HepG2 (cell line): ENCODE measurements at places on chromosomes 16 and 17.
A peak's percentile ranks its signal among the peaks of the same experiment; 100 is the strongest.

- DNase-seq = no peak
Measured at GRCh38 chr16:17529982-17530760, 59.4 kb upstream of the XYLT1 start.

DNA sequence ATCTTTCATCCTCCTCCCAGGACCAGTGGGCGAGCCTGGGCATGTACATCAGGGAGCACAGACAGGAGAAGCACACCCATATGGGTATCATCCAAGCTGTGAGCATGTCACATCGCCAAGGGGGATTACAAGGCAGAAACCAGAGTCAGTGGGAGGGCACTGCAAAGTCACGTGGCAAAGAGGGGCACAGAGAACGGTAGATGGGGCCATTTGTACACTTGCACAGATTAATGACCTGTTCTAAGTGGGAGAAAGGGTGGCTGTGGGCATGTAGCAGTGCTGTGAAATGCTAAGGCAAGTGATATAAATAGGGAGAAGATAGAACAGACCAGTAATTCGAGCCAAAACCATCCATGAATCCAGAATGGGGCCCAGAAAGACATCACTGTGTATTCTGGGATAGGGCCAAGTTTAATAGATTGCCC lies 265.0 kb downstream of the CPPED1 start:
- no peak for DNase-seq

GRCh38 chr16:26740771-26741170 lies 326.0 kb upstream of the C16orf82 start:
- no peak for DNase-seq

- no peak for DNase-seq
Measured at GRCh38 chr16:82681592-82681991, 54.8 kb downstream of the CDH13 start.

- DNase-seq = no peak
Measured at GRCh38 chr17:17124341-17124740, 81.8 kb downstream of the PLD6 start.

GRCh38 chr16:68366062-68366461 lies 55.2 kb downstream of the PRMT7 start:
- DNase-seq = no peak

DNA sequence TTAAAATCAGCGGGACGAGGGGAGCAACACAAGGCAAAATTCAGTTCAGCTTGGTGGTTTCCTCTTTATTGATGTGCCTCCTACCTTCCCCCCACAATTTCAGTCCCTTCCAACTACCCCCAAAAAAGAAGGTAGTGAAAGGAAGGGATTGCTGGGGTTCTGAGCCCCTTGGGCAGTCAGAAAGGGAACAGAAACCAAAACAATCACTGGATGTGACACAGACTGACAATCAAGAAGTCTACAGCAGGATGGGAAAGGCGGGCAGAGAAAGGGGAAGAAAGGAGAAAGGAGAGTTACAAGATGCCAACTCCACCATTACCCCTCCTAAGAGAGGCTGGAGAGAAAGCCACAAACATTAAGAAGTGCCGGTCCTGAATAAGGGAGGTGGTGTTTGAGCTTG lies 1.1 kb upstream of the PHF23 start:
- DNase-seq = no peak

GRCh38 chr17:48023400-48024148 lies 14.0 kb downstream of the COPZ2 start:
- DNase-seq = peak; percentile 50

DNA sequence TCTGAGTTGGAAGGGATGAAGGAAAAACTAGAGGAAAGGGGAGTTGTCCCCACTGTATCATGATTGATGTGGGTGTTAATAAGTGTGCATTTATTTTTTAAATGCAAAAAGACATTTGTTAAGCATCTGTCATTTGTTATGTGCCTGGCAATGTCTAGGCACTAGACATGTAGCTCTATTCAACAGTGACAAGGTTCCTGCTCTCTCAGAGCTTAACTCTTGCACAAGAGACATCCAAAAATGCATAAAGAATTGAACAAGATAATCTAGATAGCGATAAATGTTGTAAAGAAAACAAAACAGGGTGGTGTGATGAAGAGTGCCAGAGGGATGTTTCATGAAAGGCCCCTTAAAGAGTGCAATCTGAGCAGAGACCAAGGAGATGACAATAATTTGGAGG lies 148.9 kb downstream of the TOX3 start:
- peak; percentile 34 for DNase-seq

DNA sequence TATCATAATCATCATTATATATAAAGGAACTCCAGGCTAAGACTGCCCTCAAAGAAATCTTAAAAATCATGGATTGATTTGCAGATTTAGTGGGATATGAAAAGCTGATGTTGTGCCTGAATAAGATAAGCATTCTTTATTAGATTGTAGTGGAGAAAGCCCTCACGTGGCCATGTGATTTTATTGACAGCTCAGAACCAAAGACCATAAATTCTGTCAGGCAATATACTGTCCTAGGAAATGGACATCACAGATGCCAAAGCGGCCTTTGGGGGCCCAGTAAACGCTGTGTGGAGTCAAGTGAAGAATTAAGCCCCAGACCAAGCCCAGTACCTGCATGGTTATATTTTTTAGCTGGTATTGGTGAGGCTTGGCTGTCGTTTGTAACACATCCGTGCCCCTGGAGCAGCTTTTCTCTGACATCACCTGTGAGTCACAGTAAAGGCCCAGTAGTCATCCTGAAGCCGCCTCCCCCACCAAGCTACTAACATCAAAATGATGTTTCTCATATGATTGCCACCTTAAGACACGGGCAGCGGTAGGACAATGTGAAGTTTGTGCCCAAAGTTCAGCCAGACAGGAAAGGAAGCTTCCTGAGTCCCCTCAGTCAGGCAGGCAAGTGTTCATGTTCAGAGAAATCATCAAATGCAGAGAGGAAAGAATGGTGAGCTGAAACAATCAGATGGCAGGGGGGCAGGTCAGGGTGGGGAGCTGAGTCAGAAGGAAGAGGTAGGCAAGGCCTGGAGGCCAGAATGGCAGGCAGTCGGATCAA lies 209.4 kb downstream of the IRX3 start:
- DNase-seq = no peak

GRCh38 chr16:81514041-81514559 lies 69.5 kb downstream of the CMIP start:
- no peak for DNase-seq

DNA sequence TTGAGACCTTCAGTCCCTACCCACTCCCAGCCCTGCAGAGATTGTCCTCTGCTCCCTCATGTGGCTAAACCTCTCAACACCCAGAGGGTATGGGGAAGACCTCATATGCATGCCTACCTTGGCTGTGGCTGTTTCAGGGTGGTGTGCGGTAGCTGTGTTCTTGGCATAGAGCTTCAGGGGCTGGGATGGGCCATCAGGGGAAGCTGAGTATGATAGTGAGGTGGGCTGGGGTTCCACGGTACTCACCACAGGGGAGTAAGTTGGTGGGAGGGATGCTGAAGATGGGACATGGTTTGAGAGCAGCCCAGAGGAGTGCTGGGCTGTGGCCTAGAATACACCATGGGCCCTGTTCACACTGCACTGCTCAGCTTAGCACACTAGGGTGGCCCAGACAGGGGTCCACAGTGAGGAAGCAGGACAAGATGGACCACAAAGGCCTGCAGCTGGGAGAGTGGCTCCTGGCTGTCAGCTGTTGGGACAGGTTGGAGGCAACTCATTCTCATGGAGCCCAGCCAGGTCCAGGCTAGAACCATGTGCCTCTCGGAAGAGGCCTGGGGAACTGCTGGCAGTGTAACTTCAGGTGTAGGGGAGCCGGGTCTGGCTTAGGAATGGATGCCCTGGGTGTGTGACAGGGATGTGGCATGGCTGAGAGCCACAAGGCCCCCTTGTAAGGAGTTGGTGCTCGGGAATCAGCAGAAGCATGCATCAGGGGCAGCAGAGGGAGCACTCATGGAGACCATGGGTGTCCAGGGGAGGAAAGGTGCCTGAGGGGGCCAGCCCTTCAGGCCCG lies 3.1 kb downstream of the MFAP4 start:
- DNase-seq = no peak

DNA sequence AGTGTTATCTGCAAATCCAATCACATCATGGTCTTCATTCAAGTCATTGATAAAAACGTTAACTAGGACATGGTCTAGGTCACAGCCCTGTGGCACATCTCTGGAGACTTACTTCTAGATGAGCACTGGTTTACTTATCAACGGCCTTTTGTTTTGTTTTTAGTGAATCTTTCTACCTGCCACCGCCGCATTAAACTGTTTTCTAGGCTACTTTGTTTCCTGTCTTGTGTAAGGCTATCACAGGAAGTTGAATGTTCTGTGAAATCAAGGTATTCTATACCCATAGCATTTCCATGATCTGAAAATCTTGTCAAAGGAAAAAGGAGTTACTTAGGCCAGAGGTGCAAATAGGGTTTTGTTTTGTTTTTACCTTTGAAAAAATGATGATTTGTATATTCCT lies 26.9 kb downstream of the SOCS3 start:
- no peak for DNase-seq

DNA sequence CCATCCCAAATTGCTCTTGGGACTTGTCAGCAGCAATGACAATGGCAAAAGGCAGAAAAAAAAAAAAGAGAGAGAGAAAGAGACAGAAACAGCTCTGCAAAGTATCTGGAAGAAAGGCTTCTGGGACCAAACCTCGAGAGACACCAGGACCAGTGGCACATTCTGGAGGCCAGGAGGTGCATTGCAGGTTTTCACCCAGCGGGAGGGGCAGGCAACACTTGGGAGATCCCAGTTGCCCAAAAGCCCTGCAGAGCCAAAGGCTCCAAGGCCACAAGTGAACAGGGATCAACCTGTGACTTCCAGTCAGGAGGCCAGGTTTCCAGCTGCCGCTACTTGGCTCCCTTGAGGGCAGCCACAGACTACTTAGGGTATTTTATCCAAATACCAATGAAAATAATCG lies 110.8 kb upstream of the CDH5 start:
- DNase-seq = no peak

GRCh38 chr17:62847426-62847825 lies 39.3 kb upstream of the MARCHF10 start:
- DNase-seq = no peak

DNA sequence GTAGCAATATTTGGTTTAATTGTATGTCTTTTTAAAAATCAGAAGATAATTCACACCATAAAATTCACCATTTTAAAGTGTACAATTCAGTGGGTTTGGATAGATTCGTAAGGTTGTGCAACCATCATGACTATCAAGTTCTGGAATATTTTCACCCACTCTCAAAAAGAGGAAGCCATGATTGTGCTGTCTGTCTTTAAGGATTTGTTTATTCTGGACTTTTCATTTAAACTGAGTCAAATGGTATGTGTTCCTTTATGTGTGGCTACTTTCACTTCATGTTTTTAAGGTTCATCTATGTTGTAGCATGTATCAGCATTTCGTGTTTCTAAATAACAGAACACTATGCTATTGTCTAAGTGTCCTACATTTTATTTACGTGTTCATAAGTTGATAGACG lies 68.1 kb upstream of the CPHXL start:
- no peak for DNase-seq

- peak; percentile 70 for DNase-seq
Measured at GRCh38 chr16:89502081-89502843, 5.9 kb upstream of the SPG7 start.

GRCh38 chr17:51736356-51736755 lies 422.2 kb downstream of the CA10 start:
- no peak for DNase-seq

- no peak for DNase-seq
Measured at GRCh38 chr17:73007407-73007806, 85.1 kb downstream of the SLC39A11 start.

DNA sequence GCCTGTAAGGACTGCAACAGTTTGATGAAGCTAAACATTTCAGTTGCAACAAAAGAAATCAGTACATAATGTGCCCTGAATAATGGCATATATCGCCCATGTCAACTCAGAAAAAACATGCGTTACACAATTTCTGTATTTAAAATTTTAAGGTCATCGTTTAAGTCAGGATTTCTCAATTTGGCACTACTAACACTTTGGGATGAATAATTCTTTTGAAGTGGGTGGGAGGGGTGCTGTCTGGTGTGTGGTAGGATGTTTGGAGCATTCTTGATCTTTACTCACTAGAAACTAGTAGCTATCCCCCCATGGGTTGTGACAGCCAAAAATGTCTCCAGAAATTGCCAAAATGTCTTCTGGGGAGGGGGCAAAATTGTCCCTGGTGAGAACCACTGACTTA lies 50.7 kb upstream of the CNTNAP4 start:
- DNase-seq = no peak

- DNase-seq = no peak
Measured at GRCh38 chr17:55242476-55242875, 22.3 kb upstream of the HLF start.

GRCh38 chr16:48623304-48624016 lies 13.5 kb upstream of the N4BP1 start:
- DNase-seq = peak; percentile 76

DNA sequence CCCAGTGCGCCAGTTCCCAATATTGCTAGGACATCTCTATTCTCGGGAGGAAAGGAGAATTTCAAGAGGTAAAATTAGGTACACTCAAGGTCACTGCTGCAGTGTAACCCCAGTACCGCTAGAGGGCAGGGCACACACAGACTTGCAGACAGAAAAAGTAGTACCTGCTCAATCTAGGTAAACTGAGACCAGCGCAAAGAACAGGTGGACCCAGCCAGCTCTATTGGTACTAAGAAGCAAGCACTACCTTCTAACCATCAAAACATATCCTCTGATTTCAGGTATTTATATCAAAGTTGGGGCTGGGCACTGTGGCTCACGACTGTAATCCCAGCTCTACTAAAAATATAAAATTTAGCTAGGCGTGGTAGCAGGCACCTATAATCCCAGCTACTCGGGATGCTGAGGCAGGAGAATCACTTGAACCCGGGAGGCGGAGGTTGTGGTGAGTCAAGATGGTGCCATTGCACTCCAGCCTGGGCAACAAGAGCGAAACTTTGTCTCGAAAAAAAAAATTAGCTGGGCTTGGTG lies 3.6 kb upstream of the WDR81 start:
- peak; percentile 51 for DNase-seq

DNA sequence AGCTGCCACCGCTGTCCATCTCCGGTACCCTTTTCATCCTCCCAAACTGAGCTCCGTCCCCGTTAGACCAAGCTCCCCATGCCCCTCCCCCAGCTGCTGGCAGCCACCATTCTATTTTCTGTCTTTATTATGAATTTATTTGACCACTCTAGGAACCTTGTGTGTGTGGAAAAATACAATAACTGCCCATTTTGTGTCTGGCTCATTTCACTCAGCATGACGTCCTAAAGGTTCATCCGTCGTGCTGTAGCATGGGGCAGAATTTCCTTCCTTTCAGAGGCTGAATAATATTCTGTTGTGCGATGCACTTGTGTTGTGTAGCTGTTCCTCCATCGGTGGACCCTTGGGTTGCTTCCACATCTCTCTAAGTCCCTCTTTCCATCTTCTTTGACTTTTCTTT lies 263.1 kb downstream of the SEC14L1 start:
- no peak for DNase-seq
